ENCODE measurements at places on chromosomes 4 and X. TPM values are rescaled to one million over a fixed set of nuclear protein-coding genes. Genes with fewer than 3 reads are reported as not detected.

GRCh38 chr4:56958111-56958517 lies 19.3 kb downstream of the NOA1 start:
- no peak for DNase-seq

DNA sequence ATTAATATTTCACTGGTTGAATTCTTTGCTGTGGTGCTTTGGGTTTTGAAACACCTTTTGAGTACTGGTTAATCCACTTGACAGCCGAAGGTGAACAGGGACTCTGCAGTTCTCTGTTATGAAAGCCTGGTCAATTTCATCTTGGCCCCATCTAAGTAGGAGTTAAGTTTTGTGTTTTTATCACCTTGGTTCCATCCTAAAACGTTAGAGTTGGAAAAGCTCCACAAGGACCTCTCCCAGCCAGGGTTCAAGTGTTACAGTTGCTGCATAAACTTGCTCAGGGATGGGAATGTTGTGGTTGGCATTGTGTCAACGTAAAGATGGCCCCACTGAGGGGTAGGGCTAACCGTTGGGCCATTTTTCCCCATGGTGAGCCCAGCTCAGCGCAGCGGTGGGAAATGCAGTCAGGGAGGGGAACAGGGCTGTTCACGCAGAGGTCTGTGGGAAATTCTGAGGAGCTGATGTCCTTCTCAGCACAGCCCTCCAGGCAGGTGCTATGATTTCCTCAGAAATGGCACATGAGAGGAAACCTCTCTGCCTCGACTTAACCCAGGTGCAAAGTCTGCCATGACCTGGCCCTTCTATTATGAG lies 188.7 kb downstream of the STIM2 start:
- DNase-seq, result no peak

- DNase-seq, result no peak
These were observed 49.2 kb upstream of the PRSS48 start for GRCh38 chr4:151227731-151228130.

DNA sequence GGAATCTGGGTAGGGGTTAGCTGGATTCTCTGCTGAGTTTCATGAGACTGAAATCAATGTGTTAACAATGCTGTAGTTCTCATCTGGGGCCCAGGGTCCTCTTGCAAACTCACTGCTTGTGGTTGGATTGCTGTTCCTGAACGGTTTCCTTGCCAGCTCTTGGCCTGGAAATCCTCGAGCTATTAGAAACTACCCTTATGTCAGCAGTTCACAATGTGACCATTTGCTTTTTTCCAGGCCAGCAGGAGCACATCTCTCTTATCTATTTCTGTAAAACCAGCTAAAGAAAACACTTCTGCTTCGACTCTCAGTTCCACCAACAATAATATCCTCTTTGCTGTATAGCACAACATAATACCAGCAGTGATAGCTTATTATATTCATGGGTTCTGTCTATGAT lies 140.1 kb upstream of the TRAM1L1 start:
- DNase-seq, result no peak

DNA sequence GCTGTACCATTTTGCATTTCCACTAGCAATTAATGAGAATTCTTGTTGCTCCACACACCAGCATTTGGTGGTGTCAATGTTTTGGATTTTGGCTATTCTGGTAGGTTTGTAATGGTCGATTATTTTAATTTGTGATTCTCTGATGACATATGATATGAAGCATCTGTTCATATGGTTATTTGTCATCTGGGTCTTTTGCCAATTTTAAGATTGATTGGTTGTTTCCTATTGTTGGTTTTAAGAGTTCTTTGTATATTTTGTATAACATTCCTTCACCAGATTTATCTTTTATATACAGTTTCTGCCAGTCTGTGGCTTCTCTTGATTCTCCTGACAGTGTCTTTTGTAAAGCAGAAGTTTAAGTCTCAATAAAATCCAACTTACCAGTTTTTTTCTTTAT lies 18.5 kb upstream of the BDH2 start:
- DNase-seq, result no peak

- DNase-seq, result no peak
These were observed 33.5 kb upstream of the SETD7 start for GRCh38 chr4:139589336-139590018.

DNA sequence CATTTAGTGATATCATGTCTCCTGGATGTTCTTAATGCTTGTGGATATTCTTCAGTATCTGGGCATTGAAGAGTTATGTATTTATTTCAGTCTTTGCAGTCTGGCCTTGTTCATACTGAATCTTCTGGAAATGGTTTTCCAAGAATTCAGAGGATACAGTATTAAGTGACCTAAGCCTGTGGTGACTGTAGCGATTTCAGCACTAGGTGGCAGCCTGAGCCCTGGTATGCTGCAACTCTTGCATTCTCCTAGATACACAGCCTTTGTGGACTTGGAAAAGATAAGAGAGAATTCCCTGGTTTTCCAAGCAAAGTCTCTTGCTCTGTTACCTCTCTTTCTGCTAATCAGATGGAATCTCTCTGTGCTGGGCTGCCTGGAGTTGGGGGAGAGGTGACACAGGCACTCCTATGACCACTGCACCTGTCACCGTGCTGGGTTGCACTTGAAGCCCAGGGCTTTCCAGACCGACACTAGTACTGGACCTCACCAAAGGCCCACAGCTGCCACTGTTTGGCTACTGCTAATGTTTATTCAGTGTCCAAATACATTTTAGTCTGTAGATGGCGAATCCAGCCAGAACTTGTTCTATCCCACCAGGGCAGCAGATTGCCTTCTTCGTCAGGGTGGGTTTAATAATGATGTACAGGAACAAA lies 19.3 kb upstream of the SPIN2A start:
- no peak for DNase-seq

GRCh38 chrX:55777596-55777995 lies 60.0 kb downstream of the RRAGB start:
- no peak for DNase-seq

- DNase-seq, result no peak
These were observed 49.1 kb upstream of the DHRSX start for GRCh38 chrX:2549876-2550275.

DNA sequence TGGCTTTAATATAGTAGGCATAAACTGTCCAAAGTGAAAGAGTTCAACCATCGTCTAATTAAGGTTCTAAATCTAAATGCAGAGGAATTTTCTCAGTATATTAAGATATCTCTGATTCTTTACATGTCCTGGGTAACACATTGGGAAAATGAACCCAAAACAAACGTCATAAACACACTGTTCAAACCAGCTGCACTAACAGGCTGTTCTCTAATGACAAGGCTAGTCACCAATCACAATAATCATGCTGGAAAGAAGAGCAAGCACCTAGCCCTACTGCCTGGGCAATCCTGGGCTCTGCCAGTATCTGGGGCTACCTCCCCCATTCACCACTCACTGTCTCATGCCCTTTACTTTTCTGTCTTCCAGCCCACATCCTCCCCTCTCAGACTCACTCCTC lies 107.9 kb downstream of the EFHC2 start:
- DNase-seq, result no peak

DNA sequence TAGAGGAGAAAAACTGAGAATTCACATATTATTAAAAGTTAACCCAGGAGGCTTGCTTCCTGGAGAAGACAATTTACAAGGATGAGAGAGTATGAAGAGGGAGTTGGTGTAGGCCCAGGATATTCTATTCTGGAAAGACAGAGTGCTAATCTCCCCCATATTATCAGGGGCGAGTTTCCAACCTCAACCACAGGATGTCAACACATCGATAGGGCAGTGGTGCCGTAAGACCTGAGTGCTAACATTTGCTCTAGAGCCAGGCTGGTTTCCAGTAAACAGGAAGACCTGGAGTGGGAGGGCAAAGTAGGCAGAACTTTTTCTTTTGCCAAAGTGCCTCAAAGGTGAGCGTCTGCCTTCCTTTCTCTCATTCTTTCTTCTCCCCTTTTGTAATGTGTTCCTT lies 2.8 kb upstream of the AWAT1 start:
- DNase-seq, result no peak

- peak; percentile 18 for DNase-seq
These were observed 38.7 kb upstream of the PDK3 start for GRCh38 chrX:24426340-24426913.

GRCh38 chr4:105671301-105671700 lies 37.2 kb downstream of the INTS12 start:
- no peak for DNase-seq

- no peak for DNase-seq
These were observed 20.6 kb upstream of the PPP2R2C start for GRCh38 chr4:6492861-6493657.

GRCh38 chr4:144411700-144412099 lies 234.3 kb upstream of the HHIP start:
- DNase-seq, result no peak

GRCh38 chr4:16606691-16607090 lies 291.8 kb downstream of the LDB2 start:
- no peak for DNase-seq

DNA sequence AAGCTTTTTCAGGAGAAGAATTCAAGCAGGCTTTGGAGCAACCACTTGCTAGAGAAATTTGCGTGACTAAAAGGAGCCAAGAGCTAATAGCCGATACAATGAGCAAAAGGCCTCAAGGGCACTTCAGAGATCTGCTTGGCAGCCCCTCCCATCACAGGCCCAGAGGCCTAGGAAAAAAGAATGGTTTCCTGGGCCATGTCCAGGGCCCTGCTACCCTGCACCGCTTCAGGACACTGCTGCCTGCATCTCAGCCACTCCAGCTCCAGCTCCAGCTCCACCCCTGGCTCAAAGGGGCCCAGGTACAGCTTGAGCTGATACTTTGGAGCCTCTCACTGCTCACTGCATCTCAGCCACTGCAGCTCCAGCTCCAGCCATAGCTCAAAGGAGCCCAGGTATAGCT lies 98.9 kb downstream of the FAM13A start:
- no peak for DNase-seq

GRCh38 chr4:150305995-150306394 lies 227.8 kb downstream of the DCLK2 start:
- no peak for DNase-seq

GRCh38 chr4:70706044-70706461 lies 15.7 kb upstream of the RUFY3 start:
- no peak for DNase-seq

DNA sequence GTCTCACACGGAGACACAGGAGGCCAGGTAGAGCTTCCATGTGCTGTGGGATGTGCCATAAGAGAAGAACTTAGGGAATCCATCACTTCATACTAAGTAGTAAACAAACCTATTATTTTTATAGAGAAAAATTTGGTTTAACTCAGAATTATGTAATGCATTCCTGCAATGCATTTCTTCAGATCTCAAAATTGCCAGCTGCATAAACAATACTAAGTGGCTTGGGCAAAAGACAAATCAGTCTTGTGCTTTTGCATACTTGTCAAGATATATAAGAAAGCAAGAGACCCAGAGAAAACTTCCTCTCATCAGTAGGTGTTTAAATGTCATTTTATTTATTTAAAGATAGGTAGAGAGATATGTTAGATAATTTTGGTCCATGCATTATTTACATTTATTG lies 382.1 kb upstream of the CTSO start:
- no peak for DNase-seq

DNA sequence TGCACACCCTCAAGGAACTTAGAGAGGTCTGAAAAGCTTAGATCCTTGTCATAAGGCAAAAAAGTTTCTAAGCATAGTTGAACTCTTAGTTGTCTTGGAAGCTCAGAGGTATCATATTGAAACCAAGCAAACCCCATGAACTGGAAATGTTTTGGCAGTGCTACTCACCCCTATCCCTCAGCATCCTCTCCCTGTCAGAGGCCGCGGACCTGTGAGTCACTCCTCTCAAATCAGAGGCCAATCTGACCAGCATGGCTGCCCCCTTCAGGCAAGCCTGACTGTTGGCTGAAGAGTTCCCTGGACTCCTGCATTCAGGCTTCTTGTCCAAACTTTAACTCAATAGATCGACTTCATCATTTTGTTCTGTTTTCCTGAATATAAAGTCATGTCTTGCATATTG lies 69.4 kb downstream of the KCNIP4 start:
- no peak for DNase-seq

GRCh38 chrX:122188751-122189150 lies 995.3 kb upstream of the GRIA3 start:
- no peak for DNase-seq

GRCh38 chrX:54064564-54064963 lies 20.3 kb upstream of the PHF8 start:
- no peak for DNase-seq

- DNase-seq, result no peak
These were observed 10.4 kb downstream of the JADE3 start for GRCh38 chrX:46922611-46923010.

The SPARCL1 gene
- not detected for total RNA-seq

The NR0B1 gene
- total RNA-seq, result not detected

The GCNA gene
- total RNA-seq, result 11.6 TPM

The CSAG2 gene
- total RNA-seq, result not detected

The ARMCX2 gene
- total RNA-seq, result 24.1 TPM

The GPR82 gene
- not detected for total RNA-seq

The C4orf50 gene
- total RNA-seq, result not detected
